ENCODE measurements at places on chromosomes 2 and 18.

DNA sequence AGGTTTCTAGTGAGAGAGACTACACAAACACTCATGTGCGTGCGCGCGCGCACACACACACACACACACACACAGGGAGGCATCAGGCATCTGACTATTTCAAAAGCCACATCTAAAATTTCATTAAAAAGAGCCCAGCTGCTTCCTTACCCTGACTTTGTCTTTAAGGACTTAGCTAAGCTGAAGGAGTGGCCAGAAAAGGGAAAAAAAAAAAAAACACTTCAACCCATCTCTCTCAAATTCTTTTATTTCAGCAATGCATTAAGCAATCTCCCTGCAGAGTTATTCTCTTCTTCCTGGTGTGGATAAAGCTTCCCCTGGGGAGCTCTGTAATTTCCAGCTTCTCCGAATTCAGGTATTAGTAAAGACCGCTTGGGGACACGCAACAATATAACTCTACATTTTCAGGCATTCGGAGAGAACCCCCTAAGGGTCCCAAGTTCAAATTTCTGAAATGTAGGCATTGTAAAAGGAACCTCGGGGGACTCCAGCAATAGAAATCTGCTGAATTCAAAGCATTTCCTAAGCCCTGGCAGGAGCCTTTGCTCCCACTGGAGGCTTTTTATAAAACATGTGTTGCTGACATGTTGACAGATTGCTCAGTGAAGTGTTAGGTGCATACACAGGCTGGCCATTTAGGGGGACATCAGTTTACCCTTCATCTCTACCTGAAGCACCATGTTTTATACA, 67.0 kb downstream of the ZNF521 start:
- DNase-seq, result no peak

DNA sequence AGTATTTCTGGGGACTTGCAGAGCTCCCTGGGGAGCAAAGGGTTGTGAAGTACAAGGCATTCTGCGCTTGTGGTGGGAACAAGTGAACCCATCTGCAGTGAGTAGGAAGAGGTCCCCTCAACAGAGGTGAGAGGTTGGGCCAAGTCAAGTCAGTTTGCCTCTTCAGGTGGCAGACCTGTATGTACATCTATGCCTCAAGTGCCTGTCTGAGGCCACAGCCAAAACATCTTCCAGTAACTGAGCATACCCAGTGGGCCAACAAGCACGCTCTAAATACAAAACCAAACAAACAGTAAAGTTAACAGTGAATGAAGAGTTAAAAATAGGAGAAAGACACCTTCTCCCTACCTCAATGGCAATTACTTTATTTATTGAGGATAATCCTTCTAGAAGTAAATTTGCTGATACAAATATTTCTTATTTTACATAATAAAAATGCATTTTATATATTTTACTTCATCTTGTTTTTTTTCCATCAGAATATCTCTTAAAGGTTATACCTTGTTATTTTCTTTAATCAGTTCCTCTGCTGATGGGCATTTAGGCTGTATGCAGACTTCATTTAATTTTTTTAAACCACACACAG, 2.5 kb downstream of the GYPC start:
- no peak for DNase-seq

- DNase-seq, result no peak
These were observed 60.8 kb downstream of the KIF5C start for GRCh38 chr2:148935791-148936190.

- DNase-seq, result no peak
These were observed 415.1 kb downstream of the PTPRM start for GRCh38 chr18:7982216-7982615.

- DNase-seq, result no peak
These were observed 47.0 kb upstream of the ST3GAL5 start for GRCh38 chr2:85935746-85936208.
